ENCODE measurements at places on chromosomes 6 and 20.

DNA sequence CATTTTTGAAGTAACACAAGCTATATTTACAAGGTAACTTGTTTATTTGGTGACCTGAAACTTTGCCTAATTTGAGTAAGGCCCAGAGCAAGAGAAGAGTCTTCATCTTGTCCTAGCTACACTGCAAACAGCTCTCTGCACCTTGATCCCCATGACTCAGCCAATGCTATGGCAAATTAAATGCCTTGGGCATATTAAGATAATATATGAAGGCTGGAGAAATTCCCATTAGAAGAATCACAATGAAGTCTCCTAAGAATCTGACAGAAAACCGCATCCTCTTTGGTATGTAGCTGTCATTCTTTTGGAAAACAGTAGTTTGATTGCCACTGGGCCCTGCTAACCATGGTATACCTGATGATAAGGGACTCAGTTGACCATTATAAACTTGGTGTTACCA lies 204.5 kb downstream of the UBE3D start:
- no peak for DNase-seq

DNA sequence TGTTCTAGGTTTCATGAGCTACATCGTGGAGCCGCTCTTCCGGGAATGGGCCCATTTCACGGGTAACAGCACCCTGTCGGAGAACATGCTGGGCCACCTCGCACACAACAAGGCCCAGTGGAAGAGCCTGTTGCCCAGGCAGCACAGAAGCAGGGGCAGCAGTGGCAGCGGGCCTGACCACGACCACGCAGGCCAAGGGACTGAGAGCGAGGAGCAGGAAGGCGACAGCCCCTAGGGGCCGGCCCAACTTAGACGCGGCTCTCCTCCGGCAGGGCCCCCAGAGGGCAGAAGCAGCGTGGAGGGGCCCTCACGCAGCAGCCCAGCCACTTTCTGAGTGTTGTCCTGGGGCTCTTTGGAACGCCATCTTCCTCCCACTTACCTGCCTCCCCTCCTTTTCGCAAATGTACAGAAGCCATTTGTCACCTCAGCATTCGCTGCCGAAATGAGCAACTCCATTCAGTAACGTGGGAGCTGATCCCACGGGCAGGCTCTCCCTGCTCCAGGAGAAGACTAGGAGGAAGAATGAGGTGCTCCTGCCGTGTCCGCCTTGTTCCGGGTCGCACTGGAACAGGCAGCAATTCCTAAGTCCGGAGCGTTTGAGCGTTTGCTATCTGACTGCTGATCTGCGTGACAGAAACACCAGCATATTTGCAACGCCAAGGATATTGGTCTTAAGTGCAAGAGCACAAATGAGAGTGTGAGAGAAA lies 58.4 kb downstream of the MTFR2 start:
- no peak for DNase-seq

- no peak for DNase-seq
These were observed 242.4 kb upstream of the MAP3K7 start for GRCh38 chr6:90829311-90829710.

- no peak for DNase-seq
These were observed 24.8 kb upstream of the MYT1 start for GRCh38 chr20:64139199-64140060.

- DNase-seq = peak; percentile 50
These were observed 25.4 kb upstream of the HLA-E start for GRCh38 chr6:30463651-30464618.

DNA sequence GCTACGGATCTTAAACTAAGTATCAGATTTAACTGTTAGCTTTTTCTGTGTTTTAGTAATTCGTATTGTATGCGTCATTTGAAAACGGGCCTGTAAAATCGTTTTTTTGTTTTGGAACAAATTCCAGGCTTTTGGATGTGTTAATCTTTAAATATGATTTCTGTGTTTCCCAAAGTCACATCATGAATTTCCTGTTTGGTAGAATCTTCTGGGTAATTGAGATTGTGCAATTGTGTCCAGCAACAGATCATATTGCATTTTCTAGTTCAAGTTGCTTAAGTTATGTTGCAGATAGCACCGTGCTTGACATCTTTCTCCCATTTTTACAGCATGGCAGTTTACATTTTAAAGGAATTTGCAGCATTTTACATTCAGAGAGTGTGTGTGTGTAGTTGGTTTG lies 1.9 kb downstream of the MAPK14 start:
- peak; percentile 16 for DNase-seq

GRCh38 chr6:41536795-41537758 lies 9.1 kb upstream of the FOXP4 start:
- DNase-seq = peak; percentile 73

DNA sequence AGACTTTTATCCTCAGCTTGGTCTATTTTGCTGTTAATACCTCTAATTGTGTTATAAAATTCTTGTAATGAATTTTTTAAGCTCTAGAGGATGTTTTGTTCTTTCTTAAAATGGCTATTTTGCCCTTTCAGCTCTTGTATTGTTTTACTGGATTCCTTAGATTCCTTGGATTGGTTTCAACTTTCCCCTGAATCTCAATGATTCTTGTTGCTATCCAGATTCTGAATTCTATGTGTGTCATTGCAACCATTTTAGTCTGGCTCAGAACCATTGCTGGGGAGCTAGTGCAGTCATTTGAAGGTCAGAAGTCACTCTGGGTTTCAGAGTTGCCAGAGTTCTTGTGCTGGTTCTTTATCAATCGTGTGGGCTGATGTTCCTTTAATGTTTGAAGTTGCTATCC lies 37.1 kb downstream of the OTOR start:
- DNase-seq = peak; percentile 18

DNA sequence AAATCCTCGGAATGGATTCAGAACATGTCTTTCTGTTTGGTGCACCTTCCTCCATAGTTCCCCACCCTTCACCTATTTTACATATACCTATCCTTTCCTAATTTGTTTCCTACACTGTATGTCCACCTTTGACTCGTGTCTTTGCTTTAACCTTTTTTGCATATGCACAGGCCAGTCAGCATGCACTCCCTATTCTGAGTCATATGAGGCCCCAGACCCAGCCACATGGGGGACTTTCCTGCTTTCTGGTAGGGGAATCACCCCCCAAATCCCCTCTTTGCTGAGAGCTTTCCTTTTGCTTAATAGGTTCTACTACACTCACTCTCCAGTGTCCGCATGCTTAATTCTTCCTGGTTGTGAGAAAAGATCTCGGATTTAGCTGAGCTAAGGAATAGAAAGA lies 393.8 kb upstream of the IMPG1 start:
- no peak for DNase-seq

- DNase-seq = no peak
These were observed 1567.8 kb upstream of the DEFB115 start for GRCh38 chr20:29689411-29690225.

GRCh38 chr6:29294499-29294914 lies 7.0 kb upstream of the OR14J1 start:
- peak; percentile 96 for DNase-seq

DNA sequence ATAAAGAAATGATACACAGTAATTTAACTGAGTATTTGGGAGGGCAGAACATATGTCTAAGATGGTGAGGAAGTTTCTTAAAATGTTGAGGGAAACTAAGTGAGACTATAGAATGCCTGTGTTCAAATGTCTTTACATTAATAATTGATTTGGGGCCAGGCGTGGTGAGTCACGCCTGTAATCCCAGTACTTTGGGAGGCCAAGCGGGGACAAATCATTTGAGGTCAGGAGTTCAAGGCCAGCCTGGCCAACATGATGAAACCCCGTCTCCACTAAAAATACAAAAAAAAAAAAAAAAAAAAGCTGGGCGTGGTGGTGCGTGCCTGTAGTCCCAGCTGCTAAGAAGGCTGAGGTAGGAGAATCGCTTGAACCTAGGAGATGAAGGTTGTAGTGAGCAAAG lies 66.7 kb downstream of the THEMIS start:
- DNase-seq = no peak
